ENCODE measurements at places on chromosomes 5 and 9.

- no peak for DNase-seq
Observed at GRCh38 chr9:33884856-33885701, 68.1 kb downstream of the UBE2R2 start.

DNA sequence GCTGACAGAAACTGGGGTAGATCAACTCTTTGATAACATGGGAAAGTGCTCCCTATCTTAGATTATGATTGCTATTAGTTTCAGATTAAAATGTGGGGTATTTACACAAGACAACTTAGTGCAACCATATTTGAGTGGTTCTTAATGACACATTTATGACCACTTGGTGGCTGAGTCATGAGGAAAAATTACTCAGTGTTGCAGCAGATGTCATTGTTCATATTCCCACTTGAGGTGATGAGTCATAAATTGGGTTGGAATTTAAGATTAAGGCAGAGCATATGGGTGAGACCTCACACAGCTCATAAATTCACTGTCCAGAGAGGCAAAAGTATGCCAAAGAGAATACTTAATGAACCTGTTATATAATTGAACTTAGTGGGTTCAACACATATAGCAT lies 408.3 kb downstream of the DMRT2 start:
- DNase-seq = no peak

GRCh38 chr5:38347896-38348295 lies 89.5 kb downstream of the EGFLAM start:
- DNase-seq = no peak

DNA sequence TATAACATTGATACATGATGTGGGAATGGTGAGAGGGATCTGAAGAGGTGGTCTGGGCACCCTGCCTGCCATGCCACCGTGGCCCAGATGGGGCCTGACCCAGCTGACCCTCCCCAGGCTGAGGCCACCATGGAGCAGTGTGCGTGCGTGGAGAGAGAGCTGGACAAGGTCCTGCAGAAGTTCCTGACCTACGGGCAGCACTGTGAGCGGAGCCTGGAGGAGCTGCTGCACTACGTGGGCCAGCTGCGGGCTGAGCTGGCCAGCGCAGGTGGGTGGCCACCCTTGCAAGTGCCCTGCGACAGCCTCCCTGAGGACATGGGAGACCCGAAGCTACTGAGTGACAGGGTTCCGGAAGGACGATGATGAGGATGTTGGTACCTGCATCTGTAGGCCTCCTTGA lies 7.2 kb downstream of the RMND5B start:
- no peak for DNase-seq

- no peak for DNase-seq
Observed at GRCh38 chr9:2193552-2193951, 178.4 kb downstream of the SMARCA2 start.

DNA sequence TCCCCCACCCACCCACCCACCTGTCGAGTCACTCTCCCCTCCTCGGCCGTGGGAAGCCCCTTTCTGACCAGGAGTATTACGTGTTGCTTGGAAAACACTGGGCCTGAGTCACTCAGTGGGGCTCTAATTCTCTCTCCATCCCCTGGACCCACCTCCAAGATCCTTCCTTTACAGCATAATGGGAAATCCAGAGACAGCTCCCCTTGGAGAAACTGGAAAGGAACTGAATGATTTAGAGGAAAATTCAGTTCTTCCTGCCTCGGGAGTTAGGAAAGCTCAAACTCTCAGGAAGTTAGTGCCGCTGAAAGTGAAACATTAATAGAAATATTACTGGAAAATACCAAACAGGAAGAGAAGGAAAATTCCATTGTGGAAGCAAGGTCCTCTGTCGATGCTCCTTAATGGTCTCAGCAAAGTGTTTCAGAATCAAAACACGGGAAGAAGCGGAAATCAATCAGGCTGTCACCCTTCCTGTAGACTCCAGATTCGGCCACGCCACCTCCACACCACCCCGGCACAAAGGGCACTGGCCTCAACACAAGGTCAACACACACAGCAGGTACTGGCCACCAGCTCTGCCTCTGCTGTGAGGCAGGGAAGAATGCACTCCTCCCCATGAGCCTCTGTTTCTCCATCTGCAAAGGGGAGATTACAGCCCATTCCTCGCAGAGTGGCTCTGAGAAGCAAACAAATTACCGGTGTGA lies 9.6 kb downstream of the SHB start:
- no peak for DNase-seq
